ENCODE measurements at places on chromosomes 4 and X.

GRCh38 chrX:18985186-18985435 is 1.2 kb upstream of the PHKA2 start:
- DNase-seq: no peak

- no peak for DNase-seq
Measured at GRCh38 chr4:139672215-139672614, 6.6 kb downstream of the MGST2 start.

DNA sequence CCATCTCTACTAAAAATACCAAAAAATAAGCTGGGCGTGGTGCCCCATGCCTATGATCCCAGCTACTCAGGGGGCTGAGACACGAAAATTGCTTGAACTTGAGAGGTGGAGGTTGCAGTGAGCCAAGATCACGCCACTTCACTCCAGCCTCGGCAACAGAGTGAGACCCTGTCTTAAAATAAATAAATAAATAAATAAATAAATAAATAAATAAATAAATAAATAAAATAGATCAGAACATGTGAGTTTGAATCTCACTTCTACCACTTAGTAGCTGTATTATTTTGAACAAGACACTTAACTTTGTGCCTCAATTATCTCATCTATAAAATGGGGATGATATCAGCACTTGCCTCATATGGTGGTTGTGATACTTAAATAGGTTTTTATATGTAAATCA is 90.2 kb downstream of the C4orf51 start:
- DNase-seq: no peak

- no peak for DNase-seq
Measured at GRCh38 chr4:73127839-73128453, 58.4 kb upstream of the COX18 start.

- DNase-seq: no peak
Measured at GRCh38 chr4:187289371-187289770, 565.7 kb upstream of the FAT1 start.

DNA sequence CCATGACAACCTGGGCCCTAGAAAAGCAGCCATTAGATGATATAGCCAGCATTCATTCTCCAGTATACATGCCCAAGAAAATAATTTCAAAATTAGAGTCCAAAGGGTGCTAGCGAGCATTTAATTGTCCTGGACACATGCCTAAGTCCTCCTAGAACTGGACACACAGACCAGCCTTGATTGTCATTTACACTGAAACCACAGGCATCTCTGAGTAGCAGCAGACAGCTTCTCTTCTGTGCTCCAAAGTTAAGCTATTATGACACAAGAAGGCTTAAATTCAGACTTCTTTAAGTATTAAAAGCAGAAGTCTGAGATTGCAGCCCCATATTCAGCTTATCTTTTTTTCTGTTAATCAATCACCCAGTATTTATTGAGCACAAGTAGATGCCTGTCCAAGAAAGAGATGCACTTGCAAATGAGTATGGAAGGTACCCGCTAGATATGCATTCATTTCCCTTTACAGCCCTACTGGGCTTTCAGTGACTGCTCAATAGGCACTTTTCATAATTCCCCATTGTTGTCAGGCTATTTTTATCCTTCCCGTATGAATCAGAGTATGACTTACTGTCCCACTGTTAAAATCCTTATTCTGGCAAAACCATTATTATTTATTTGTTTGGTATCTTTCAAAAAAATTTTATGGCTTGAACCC is 374.1 kb downstream of the FBXW7 start:
- DNase-seq: peak; percentile 4

Measured in skin of body (tissue), 3 donors.